ENCODE measurements at places on chromosomes 16 and 17.

DNA sequence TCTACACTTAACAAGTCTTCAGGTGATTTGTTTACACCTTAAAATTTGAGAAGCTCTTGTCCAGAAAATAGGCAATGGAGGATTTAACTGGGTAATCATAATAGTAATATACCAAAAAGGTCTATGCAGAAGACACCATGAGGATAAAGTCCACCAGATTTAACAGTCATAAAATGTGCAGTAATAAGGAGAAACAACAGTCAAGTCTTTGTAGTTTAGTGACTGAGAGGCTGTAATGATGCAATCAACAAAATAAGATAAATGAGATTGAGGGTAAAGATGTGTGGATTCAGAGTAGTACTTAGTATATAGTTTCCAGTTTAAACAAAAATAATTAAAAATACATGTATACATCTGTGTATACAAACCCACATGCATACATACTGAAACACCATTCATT, 91.2 kb downstream of the STXBP4 start:
- DNase-seq, result no peak

DNA sequence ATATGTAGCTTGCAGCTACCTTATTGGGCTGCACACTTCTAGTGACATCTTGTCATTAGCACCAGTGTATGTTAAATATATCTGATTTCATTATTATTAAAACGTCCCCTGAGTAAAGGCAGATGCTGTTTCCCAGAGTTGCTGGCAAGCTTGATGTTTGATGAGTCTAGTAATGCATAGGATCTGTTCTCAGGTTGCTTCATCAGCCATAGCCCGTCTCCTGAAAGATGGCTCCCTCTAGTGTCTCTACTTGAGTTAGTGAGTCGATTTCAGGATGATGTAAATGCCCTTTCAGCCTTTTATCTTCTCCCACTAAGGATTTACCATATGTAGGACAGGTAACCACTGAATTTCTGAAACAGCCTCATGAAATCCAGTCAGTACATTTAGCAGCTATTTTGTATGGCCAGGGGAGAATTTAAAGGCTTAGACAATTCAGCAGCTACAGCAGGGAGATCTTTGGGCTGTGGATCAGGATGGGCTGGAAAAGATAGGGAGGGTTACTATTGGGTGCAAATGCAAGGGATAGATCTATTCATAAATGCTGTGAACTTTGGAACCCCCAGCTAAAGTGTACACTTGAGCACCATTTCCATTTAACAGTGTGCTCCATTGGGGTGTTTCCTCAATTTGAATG, 376.3 kb downstream of the CNTNAP4 start:
- no peak for DNase-seq

GRCh38 chr17:77242118-77242851, 101.5 kb downstream of the SEC14L1 start:
- DNase-seq, result no peak

DNA sequence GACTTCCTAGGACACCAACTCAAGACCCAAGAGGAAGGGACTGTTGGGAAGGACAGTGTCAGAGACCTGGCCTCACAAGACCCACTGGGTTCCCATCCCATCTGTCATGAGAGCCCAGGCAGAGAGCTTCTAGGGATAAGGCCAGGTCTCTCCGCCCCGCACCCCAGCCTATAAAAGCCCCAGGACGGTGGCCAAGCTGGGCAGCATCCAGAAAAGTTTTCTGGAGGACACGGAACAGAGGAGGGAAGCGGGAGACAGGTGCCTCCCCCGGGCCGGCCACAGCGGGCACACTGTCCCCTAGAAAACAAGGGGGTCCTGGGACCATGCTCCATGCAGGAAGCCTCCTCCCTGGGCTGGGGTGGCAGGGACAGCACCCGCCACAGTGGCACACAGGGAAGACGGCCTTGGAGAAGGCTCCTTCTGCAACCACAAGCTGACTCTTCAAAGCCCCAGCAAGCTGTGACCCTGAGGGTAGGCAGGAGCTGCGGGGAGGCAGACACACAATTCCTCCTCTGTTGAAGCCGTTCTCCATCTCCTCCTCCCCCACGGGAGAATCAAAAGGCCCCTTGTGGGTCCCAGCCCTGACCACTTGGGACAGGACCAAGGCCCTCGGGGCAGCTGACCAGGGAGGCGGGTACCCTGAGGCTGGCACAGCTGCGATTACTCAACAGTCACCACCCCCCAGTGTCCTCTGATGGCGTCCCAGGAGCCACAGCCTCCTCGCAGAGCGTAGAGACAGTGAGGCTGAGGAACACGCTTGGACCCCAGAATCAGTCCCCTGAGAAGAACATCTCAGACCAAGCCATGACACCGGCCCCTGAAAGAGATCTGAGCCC, 26.1 kb downstream of the TRPV3 start:
- DNase-seq, result no peak

GRCh38 chr17:35743626-35744328, 9.3 kb downstream of the GAS2L2 start:
- DNase-seq, result no peak

DNA sequence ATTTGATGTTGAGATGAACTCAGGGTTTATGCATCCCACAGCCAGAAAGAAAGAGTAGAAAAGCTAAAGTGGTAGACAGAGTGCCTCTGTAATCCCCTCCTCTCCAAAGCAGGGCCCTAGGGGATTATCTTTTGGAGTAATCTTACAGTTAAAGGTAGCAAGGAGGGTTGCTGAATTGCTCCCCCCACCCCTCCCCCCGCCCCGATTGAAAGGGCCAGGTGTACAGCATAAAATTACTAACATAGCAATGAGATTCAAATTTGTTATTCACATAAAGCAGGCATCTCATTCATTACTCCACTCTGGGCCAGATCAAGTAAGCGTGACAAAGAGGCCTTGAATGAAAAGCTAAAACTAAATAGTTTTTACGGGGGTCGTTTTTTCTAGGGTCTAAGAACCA, 72.7 kb downstream of the STH start:
- DNase-seq, result no peak

- no peak for DNase-seq
Observed at GRCh38 chr17:34169496-34169895, 85.6 kb upstream of the CCL2 start.

- no peak for DNase-seq
Observed at GRCh38 chr16:28937222-28937876, 5.6 kb downstream of the CD19 start.

DNA sequence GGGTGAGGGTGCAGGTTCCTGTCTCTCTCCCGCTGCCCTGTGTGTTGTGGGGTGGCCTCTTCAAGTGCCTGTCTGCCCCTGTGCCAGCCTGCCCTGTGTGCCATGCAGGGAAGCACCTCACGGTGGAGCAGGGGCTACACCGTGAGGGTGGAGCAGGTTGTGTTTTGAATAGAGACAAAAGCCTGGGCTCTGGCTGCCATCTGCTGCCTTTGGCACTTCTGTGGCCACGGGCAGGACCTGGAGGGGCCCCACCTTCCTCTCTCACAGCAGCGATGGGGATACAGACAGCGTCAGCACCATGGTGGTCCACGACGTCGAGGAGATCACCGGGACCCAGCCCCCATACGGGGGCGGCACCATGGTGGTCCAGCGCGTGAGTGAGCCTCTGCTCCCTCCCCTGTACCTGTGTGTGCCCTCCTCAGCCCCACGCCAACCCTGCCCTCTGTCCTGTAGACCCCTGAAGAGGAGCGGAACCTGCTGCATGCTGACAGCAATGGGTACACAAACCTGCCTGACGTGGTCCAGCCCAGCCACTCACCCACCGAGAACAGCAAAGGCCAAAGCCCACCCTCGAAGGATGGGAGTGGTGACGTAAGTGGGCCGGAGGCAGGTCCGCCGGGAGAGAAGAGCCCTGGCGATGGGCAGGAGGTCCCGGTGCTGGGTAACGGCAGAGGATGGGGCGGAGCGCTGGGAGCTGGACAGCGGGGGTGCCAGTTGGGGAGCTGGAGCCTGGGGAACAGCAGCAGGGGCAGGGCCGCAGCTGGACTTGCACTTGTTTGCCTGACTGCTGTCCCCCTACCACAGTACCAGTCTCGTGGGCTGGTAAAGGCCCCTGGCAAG, 5.4 kb upstream of the C17orf107 start:
- peak; percentile 10 for DNase-seq

GRCh38 chr16:77273815-77274214, 74.6 kb downstream of the SYCE1L start:
- DNase-seq, result no peak

DNA sequence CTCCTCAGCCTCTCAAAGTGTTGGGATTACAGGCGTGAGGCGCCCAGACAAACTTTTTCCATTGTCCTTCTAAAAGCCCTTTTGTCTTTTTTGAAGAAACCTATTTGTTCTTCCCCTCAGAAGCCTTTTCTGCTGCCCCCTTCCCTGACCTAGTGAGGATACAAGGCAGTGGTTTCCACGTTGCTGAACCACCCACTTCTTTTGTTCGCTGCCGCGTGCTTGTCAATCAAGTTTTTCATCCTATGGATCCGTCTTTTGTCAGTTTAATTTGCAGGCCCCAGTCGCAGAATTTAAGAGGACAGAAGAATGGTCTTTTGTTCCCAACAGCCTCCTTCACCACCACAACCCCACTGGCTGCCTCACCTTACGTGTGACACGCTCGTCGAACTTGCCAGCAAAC, 20.2 kb upstream of the GNG13 start:
- no peak for DNase-seq

DNA sequence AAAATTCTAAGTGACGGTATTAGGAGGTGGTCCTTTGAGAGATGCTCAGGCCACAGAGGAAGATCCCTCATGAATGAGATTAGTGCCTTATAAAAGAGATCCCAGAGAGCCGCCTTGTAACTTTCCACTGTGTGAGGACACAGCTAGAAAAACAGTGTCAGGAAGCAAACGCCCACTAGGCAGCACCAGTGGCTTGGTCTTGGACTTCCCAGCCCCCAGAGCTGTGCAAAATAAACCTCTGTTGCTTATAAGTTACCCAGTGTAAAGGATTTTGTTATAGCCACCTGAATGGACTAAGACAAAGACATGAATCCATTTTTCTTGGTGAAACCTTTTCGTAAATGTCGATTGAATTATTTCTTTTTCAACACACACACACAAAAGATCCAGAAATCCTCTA, 141.0 kb downstream of the CBLN1 start:
- no peak for DNase-seq

DNA sequence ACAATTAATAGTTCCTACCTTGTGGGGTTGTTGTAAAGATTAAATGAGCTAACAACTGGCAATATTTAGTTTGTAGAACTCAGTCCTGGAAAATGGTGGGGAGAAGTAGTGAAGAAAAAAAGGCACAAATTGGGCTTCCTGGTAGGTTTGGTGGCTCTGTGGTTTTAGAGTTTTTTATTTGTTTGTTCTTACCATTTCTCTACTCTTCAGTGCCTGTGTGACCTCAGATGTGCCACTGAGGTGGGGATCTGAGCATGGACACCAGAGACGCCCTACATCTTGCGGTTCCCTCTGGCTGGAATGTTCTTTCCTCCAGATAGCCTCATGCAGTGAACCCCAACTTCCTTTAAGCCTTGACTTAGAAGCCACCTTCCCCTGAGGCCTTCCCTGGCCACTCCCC, 7.7 kb downstream of the ZBTB4 start:
- DNase-seq, result no peak

- DNase-seq, result no peak
Observed at GRCh38 chr16:56300242-56300623, 108.9 kb downstream of the GNAO1 start.

DNA sequence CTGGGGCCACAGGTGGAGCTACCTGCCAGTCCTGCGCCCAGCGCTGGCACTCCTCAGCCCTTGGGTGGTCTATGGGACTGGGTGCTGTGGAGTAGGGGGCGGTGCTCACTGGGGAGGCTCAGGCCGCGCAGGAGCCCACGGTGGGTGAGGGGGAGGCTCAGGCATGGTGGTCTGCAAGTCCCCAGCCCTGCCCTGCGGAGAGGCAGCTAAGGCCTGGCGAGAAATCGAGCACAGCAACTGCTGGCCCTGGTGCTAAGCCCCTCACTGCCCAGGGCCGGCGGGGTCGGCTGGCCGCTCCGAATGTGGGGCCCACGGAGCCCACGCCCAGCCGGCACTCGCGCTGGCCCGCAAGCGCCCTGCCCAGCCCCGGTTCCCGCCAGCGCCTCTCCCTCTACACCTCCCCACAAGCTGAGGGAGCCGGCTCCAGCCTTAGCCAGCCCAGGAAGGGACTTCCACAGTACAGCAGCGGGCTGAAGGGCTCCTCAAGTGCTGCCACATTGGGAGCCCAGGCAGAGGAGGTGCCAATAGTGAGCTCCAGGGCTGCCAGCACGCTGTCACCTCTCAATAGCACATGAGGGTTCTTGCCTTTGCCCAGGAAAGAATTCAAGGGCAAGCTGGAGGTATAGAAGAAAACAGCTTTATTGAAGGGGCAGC, 11.0 kb upstream of the EEF2KMT start:
- no peak for DNase-seq

GRCh38 chr17:75526555-75527270, 1.2 kb downstream of the LLGL2 start:
- DNase-seq, result no peak

- DNase-seq, result no peak
Observed at GRCh38 chr17:40354221-40355122, 10.1 kb downstream of the GJD3 start.

GRCh38 chr17:74641224-74641957, 17.9 kb upstream of the CD300E start:
- DNase-seq, result no peak

DNA sequence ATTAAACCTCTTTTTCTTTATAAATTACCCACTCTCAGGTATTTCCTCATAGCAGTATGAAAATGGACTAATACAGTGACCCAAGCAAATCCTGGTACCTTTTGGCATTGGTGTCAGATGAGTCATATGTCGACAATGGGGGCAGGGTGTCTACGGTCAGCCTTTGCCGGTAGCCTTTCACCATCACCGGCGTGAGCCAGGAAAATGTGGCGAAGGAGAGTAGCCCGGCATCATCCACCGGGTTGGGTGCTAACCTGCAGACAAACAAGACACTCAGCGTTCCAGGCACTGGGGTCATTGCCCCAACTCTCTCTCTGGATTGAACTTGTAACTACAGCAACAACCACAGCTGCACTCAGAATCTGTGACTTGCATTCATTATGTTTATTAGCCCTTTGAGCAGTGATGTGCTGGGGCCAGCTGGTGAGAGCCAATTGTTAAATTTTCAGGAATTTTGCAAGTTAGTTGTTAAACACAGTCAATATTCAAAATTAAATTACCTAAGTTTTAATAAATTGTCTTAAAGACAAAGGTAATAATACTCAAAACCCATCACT, 11.9 kb downstream of the ABCC12 start:
- no peak for DNase-seq

DNA sequence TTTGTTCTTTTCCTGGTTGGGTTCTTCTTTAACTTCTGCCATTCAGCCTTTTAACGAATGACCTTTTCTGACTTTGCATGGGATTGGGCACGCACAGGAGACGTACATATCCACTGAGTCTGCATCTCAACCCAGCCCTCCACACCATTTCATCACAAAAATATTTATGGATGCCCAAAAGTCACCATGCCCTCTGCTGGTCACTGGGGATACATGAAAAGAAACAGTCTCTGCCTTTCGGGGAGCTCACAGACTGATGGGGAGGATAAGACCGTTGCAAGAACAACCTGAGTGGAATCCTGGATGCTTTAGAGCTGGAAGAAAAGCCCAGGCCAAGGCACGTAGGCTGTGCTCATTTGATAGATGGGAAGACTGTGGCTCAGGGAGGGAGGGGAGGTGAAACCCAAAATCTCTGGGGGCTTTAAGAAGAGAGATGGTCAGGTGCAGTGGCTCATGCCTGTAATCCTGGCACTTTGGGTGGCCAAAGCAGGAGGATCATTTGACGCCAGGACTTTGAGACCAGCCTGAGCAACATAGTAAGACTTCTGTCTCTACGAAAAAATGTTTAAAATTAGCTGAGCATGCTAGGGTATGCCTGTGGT, 7.9 kb upstream of the MT2A start:
- DNase-seq, result no peak

- no peak for DNase-seq
Observed at GRCh38 chr16:67964477-67965131, 3.8 kb downstream of the SLC12A4 start.

- no peak for DNase-seq
Observed at GRCh38 chr16:2015947-2016208, 3.7 kb upstream of the NPW start.
